Trophoblast cell (in vitro differentiated cells and primary cell): ENCODE measurements at places on chromosomes 12 and 14.

DNA sequence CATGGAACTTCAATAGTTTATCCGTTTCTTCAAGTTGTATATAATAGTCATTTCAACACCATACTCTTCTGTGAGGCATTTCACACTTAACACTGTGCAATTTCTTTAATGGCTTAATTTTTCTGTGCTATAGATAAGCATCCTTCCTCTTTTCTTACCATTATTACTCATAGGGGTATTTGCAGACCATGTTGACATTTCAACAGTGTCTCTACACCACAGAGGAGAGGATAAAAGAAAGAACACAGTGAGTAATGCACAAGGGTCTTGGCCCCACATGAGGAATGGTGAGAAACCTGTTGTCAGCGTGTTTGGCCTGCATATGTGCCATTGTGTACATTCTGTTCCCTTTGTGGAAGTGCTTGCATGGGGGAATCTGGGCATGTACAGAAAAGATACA lies 421.5 kb upstream of the MDGA2 start:
- no peak for DNase-seq

DNA sequence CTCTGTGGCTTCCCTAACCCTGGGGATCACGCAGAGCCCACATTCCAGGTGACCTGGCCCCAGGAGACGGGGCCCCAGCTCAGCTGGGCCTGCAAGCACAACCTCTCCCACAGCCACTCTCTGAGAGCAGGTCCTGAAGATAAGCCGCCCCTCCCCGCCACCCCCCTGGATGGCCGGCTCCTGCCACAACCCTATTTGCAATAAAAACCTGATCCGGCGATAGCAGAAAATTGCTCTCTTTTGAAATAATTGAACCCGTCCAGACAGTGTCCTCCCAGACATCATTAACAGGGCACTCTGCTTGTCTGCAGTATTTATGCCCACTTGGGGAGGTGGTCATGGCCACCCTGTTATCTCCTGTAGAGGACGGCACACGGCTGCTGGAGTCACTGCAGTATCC lies 5.0 kb downstream of the C14orf180 start:
- DNase-seq, result no peak

DNA sequence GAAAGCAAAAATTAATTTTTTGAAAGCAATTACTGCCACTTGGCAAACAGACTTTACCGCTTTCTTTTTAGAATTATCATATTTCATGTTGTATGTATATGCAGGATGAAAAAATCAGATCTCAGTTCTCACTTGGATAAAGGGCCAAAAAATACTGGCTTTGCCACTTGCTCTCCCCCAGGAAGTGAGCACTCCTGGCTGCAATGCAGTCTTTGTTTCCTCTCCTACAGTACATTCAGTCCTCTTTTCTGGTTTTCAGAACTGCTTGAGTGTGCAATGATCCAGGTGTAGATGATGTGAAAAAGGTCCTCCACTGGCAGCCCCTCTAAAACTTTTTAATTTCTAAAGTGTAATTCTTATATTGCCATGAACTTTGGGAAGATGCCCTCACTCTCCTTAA lies 183.4 kb downstream of the SLC25A21 start:
- no peak for DNase-seq

DNA sequence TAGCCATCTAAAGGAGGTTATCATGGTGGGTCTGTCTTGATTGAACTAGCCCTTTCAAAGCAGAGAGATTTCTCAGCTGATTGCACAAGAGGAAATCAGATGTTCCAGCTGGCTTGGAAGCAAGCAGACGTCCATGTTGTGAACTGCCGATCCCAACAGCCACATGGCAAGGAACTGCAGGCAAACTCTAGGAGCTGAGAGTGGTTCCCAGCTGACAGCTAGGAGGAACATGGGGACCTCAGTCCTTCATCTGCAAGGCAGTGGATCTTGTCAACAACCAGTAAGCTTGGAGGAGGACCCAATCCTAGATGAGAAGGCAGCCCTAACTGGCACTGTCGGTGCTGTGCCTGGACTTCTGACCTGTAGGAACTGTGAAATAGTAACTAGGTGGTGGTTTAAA lies 7.7 kb downstream of the ACVR1B start:
- no peak for DNase-seq

GRCh38 chr14:54048736-54049135 lies 92.1 kb upstream of the BMP4 start:
- DNase-seq, result no peak

GRCh38 chr14:25150934-25151790 lies 101.2 kb upstream of the STXBP6 start:
- peak; percentile 7 for DNase-seq

DNA sequence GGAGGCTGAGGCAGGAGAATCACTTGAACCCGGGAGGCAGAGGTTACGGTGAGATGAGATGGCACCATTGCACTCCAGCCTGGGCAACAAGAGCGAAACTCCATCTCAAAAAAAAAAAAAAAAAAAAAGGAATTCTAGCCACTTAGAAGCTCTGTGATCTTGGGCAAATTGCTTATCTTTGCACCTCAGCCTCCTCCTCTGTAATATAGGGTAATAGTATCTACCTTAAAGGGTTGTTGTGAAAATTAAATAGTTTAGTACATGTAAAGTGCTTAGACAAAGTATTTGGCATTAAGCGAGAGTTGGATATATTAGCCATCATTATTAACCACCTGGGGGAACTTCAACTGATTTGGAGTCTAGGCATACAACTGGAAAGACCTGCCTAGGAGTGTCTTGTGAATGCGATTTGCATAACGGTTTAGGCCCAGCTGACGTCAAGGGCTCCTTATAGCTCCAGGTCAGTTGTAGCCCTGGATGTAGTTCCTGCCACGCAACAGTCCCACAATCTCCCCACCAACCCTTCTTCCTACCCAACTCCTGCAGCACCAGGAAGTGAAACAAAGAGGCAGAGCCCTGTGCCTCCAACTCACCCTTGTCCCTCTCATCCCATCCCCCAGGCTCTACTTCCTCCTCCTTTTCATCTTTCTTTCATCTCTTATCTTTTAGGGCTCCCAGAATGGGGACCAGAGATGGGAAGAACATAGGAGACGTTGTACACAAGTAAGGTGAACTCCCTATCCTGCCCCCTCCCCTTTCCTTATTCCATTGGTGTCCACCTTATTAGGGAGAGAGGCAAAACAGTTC lies 2.1 kb upstream of the IL23A start:
- DNase-seq, result no peak

- DNase-seq, result no peak
Observed at GRCh38 chr12:22180705-22181104, 134.7 kb downstream of the CMAS start.

DNA sequence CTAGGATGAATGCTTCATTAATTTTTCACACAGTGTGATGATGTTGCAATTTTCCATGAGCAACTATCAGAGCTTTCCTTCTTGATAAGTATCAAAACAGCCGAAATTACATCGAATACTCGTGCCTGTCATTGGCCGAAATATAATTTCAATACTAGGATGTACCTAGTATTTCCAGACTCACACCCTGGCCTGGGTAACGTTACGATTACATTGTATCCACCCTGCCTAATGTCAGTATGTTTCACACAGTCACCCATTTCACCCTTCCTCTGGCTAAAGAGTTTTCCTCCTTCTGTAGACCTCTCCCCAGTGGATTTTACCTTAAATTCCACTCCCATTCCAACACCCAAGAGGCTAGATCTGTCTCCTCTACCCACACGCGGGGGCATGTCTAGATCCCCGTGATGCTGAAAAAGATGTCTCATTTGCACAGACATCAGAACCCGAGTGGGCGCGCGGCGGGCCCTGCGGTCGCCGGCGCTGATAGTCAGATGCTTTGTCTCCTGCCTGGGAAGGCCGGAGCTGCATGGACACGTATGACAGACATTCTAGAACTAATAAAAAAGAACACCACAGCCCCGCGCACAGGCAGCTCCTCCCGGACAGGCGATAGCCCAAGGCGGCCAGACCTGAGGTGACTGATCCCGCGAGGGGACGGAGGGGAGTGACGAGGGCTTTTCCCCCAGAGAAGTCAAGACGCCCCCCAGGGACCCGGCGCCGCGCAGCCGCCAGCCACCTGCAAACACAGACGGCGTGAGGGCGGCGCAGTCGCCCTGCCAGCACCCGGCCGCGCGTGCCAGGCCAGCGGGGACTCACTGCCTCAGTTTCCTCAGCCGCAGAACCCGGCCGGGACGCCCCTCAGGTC lies 723 bp downstream of the KIF21A start:
- peak; percentile 85 for DNase-seq

DNA sequence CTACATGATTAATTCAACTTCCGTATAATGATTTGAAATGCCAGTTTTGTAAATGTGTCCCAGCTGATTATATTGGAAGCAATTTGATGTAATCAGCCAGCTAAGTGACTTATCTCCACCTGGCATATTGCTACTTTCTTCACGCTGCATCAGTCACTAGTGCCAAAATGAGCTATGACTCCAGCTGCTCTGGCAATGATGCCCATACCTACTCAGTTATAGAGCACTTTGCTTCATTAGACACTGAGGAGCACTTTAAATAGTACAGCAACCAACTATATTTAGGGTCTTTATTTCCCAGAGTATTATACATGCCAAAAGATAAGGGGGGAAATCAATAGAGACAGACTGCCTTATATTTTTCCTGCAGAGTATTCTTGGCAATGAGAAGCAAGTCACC lies 67.9 kb upstream of the LIN7A start:
- DNase-seq, result no peak

- no peak for DNase-seq
Observed at GRCh38 chr14:64409126-64409920, 21.2 kb downstream of the MTHFD1 start.

DNA sequence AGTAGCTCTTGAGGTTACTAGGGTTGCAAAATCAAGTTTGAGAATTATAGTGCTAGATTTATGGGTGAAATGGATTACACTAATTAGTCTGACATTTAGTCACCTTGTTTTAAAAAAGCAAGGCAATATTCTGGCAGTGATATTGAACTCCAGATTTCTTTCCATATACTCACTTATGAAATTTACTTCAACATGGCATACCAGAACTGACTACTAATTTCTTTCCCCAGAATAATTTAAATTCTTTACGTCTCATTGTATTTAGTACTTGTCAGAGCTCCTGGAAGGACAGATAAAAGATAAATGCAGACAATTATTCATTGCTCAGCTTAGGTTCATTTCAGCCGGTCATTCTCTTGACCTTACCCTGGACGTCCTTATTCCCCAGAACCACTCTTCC lies 24.3 kb downstream of the EMP1 start:
- DNase-seq, result peak; percentile 82

DNA sequence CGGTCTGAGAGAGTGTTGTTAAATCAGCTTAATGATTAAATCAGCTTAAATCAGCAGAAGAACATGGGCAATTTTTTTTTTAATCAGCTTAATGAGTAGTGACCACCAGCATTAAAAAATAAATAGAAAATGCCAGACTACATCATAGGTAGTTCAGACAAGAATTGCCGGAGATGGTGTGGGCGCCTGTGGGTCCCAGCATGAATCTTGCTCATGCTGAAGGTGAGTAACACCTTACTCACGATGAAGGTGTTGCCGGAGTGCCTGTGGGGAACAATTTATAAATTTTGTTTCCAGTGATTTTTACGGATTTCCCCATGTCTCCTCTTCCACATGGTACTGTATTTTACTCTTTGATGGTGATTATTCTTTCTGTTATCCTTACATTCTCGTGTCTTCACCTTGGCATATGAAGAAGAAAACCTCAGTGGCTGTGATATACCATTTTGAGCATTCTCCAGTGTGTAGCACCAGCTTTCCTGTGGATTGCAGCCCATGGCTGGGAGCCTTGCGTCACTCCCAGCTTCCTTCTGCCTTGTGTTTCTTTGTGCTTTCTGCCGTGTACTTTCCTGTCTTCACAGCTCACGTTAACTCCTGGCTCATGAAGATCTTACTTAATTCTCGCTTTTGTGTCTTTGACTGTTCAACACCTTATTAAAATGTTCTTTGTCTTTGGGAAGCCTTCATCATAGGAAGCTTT lies 4.7 kb downstream of the TDRD9 start:
- no peak for DNase-seq

GRCh38 chr12:97260786-97261185 lies 201.8 kb upstream of the RMST start:
- no peak for DNase-seq

GRCh38 chr12:110037315-110037714 lies 11.0 kb downstream of the C12orf76 start:
- DNase-seq, result no peak

DNA sequence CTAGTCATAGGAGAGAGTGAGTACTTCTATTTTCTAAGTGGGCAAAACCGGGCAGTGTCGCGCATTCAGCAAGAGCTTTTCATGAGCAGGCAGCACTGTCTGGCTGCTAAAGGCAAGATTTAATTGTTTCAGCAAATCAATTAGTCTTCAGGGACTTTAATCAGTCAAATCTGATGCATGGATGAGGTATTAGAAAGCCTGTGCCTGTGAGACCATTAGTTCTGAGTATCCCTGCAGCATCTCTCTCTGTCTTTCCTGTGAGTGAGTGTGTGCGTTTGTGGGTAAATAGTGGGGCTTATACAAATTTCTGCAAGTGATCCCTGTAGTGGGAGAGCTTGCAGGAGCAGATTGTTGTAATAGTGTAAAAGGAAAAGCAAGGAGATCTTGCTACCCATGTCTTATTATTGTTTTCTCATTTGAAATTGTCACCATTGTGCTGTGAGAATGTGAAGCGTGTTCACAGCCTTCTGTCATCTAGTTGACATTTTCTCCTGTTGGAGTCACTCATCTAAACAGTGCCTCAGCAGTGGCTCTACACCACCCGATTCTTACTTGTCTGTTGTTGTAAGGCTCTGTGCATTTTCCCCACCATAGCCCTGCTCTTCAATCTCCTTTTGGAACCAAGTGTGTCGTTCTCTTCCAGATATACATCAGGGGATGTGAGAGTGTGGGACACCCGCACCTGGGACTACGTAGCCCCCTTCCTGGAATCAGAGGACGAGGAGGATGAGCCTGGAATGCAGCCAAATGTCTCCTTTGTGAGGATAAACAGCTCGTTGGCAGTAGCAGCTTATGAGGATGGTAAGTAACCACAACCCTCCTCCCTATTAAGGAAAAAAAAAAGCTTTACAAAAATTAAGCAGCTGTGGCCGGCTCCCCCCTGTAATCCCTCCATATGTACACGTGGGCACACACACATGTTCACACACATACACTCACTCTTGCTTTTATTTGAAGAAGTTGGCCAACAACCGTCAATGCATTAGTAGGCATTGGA lies 53.6 kb downstream of the FBXW8 start:
- DNase-seq, result no peak

- no peak for DNase-seq
Observed at GRCh38 chr12:59066445-59066844, 146.1 kb upstream of the LRIG3 start.

GRCh38 chr14:24231263-24232120 lies 675 bp downstream of the NEDD8 start:
- DNase-seq, result no peak

- no peak for DNase-seq
Observed at GRCh38 chr12:55001198-55001868, 16.8 kb upstream of the TESPA1 start.

GRCh38 chr14:96067985-96068930 lies 29.1 kb downstream of the C14orf132 start:
- DNase-seq, result no peak
